ENCODE measurements at places on chromosomes 7 and 10.

- no peak for DNase-seq
Measured at GRCh38 chr10:114479307-114479706, 75.0 kb upstream of the AFAP1L2 start.

- no peak for DNase-seq
Measured at GRCh38 chr10:8874972-8875371, 820.5 kb downstream of the GATA3 start.

- DNase-seq, result no peak
Measured at GRCh38 chr7:14834456-14834855, 68.1 kb downstream of the DGKB start.

GRCh38 chr7:35467456-35467978 is 213.6 kb upstream of the TBX20 start:
- DNase-seq, result no peak

DNA sequence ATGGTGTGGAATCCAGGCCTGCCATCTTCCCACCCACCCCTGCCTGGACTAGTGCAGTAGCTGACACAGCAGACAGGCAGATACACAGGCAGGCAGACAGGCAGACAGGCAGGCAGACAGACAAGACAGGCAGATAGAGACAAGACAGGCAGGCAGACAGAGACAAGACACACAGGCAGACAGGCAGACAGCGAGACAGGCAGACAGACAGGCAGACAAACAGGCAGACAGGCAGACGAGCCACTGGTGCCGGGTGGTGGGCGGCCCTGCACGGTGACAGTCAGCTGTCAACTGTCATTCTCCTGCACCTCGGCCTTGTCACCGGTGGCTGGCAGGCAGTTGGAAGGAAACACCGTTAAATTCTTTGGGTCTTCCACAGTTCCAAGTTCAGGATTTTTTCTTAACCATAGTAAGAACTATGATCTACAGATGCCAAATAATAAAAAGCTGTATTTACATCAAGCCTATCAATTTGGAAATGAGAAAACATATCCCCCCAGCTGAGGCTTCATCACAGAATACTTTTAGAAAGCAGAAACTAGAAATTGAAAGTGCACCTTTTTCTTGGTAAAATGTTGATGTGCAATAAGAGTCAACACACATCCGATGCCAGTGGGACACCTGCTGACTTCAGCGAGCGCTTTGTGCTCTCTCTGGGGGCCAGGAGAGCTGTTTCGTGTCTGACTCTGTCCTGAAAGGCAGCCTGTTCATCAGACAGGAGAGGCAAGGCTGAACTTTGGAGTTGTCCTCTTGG is 250.4 kb downstream of the DNAJB6 start:
- DNase-seq, result no peak

DNA sequence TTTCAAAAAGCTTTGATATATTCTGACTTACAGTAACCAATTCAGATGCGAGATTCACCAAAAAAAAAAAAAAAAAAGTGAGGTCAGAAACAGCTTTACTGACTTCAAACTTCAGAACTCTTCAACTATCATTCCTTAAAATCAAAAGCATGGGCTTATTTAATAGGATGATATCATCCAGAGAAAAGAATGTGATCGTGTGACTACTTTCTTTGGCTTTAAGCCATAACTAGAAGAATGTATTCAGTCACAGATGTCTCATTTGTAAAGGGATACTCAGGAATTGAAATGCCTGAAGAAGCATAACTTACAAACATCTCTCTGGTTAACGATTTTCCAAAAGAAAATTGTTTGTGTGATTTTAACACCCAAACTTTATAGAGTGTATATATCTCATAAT is 11.5 kb downstream of the TPK1 start:
- no peak for DNase-seq

GRCh38 chr7:99005776-99006175 is 127.4 kb downstream of the TRRAP start:
- no peak for DNase-seq

- DNase-seq, result peak; percentile 2
Measured at GRCh38 chr7:5143935-5144903, 45.8 kb upstream of the WIPI2 start.
